ENCODE measurements at places on chromosomes 2 and 18.

GRCh38 chr2:26652361-26653041 lies 11.3 kb upstream of the CIB4 start:
- DNase-seq = no peak

GRCh38 chr2:200264631-200265030 lies 41.9 kb upstream of the SPATS2L start:
- DNase-seq = no peak

GRCh38 chr18:79548986-79549637 lies 130.5 kb upstream of the CTDP1 start:
- no peak for DNase-seq

- DNase-seq = no peak
Observed at GRCh38 chr2:239465017-239466001, 64.5 kb upstream of the HDAC4 start.

GRCh38 chr2:13524492-13524891 lies 807.8 kb downstream of the TRIB2 start:
- no peak for DNase-seq

DNA sequence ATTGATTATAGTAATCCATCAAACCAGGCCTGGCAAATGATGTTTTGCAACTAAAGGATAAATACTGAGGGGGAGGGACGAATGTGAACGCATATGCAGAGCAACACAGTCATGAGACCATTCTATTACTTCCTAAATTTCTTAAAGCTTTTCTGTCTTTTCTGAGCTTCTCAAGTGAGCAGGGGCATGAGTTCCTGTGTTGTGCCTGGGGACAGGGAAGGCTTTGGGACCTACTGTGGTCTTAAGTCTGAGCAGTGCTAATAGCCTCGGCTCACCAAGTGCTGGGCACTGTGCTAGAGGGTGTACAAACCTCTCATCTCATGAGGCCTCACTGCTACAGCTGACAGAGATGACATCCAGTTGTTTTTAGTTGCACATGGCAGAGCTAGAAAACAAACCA lies 182.4 kb downstream of the NEDD4L start:
- no peak for DNase-seq

GRCh38 chr2:236366397-236366796 lies 102.2 kb upstream of the ASB18 start:
- DNase-seq = no peak

DNA sequence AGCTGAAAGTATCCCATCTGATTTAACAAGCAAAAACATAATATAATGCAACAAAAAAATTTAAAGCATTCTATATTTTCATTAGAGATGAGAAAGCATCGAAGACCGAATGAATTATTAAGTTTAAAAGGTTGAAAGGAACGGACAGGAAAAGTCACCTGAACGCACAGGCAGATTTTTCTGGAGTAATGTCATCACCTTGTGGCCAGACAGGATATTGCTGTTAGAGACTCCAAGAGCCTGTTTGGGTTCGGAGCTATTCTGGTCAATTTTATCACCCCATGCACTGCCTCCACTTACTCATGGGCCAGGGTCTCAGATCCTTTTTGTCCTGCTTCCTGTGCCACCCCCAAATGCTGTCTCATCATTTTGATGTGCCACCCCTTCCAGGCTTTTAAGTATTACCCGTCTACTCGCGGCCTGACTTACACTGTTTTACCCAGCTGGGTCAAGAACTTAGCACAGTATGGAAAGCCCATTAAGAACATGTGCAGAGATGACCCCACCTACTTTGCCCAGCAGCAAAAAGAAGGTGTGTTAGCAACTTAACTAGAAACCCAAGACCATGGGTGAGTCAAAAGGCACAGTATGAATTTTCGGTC lies 27.3 kb downstream of the GKN2 start:
- peak; percentile 34 for DNase-seq

GRCh38 chr2:88832311-88832991 lies 141.0 kb downstream of the RPIA start:
- no peak for DNase-seq

- no peak for DNase-seq
Observed at GRCh38 chr2:48600204-48600813, 17.3 kb upstream of the GTF2A1L start.

- no peak for DNase-seq
Observed at GRCh38 chr2:65453916-65454315, 21.5 kb upstream of the SPRED2 start.

GRCh38 chr2:190178066-190178722 lies 115.7 kb upstream of the MSTN start:
- no peak for DNase-seq

GRCh38 chr18:39761273-39761672 lies 2193.8 kb upstream of the PIK3C3 start:
- no peak for DNase-seq

DNA sequence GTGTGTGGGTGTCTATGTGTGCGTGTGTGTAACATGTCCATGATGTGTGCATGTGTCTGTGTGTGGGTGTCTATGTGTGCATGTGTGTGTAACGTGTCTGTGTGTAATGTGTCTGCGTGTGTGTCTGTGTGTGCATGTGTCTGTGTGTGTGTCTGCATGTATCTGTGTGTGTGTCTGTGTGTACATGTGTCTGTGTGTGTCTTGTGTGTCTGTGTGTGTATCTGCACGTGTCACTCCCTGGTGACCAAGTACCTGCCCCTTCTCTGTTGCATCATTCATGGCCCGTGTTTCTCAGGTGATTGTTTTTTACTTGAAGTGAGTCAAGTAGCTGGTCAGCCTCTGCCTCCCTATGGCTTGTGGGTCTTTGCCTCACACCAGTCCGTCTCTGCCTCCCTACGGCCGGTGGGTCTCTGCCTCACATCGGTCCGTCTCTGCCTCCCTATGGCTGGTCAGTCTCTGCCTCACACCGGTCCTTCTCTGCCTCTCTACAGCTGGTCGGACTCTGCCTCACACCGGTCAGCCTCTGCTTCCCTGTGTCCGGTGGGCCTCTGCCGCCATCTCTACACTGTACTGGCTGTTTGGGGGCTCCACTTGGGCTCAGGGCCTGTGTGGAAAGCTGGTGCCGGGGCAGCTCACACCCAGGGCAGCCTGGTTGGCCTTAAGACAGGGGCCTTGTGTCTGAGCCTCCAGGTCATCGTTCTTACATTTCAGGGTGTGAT lies 31.6 kb downstream of the KCNG2 start:
- DNase-seq = no peak
